Activated T-helper 1 cell treated with anti-CD3 and anti-CD28 coated beads, Interleukin-12 subunit alpha, Interleukin-12 subunit beta, Interleukin-2, Interleukin-4 antibody, amounts not matched to agents 30 ng/mL and 10 ng/mL and 1 ng/mL, durations not matched to agents 14 hours and 24 hours and 36 hours (primary cell): ENCODE measurements at places on chromosomes 13 and 19.

DNA sequence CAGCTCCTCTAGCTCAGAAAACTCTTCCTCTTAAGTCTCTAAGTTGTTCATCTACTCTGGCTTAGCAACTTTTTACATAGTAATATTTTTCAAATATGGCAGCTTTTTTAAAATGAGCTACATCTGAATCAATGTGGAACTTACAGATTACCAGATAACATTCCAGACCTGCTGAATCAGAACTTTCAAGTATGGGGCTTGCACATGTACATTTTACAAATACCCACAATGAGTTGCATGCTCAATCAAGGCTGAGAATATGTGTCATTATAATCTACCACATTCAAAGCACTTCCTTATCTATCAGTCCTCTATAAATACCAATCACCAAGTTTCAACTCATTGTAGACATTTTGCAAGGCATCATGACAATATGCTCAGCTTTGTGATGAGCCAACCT is 383.1 kb downstream of the FGF14 start:
- no peak for DNase-seq

- peak; percentile 75 for DNase-seq
Measured at GRCh38 chr19:19032420-19033175, 719 bp downstream of the SUGP2 start.

DNA sequence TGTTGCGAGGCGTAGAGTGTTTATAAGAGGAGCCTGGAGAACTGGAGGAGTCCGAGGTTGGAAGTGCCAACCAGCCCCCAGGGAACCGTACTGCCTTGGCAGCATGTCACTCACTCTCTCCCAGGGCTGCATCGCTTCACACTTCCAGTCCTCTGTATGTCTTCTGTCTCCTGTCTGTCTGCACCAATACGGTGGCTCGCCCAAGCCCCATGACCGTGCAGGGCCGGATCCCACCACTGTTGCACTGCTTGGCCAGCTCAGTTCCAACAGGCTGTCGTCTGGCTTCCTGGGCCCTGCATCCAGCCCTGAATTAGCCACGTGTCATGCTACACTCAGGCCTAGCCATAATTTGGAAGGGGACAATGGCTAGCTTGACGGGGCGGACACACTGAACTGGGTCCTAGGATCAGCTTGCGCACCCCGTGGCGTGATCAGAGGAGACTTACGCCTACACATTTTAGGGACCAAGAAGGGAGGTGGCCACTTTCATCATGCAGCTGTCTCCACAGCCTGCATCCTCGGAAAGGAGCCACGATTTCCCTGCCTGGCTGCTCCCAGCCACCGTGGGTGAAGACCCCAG is 147.1 kb downstream of the URI1 start:
- DNase-seq = no peak

- DNase-seq = no peak
Measured at GRCh38 chr13:113973218-113974164, at the start of gene C13orf46. Gene C13orf46, minus strand, starts transcription at chr13:113974076. Its CDS starts 79 bp downstream, at chr13:113973997.

GRCh38 chr13:26342898-26343297 is 89.0 kb downstream of the CDK8 start:
- DNase-seq = no peak

- DNase-seq = no peak
Measured at GRCh38 chr13:105273665-105274222, 1261.7 kb downstream of the EFNB2 start.

GRCh38 chr19:16463991-16464575 is 7.7 kb downstream of the EPS15L1 start:
- DNase-seq = no peak

GRCh38 chr19:42961119-42961518 is 24.1 kb upstream of the PSG7 start:
- no peak for DNase-seq

DNA sequence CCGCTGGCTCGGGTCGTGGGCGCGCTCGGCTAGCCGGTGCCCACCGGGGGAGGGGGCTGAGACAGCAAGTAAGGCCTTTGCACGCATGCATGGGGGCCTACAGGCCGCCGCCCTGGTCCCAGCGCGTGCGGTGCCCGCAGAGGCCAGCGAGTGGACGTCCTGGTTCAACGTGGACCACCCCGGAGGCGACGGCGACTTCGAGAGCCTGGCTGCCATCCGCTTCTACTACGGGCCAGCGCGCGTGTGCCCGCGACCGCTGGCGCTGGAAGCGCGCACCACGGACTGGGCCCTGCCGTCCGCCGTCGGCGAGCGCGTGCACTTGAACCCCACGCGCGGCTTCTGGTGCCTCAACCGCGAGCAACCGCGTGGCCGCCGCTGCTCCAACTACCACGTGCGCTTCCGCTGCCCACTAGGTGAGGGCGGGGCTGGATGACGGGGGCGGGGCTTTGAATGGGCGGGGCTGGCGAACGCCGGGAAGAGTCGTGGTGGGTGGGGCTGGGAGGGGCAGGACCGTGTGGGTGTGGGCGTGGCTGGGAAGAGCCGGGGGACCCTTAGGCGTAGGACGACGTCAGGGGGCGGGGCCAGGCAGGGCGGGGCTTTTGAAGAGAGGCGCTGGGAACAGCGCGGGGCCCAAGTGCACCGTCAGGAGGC is 2.1 kb downstream of the CILP2 start:
- peak; percentile 43 for DNase-seq

DNA sequence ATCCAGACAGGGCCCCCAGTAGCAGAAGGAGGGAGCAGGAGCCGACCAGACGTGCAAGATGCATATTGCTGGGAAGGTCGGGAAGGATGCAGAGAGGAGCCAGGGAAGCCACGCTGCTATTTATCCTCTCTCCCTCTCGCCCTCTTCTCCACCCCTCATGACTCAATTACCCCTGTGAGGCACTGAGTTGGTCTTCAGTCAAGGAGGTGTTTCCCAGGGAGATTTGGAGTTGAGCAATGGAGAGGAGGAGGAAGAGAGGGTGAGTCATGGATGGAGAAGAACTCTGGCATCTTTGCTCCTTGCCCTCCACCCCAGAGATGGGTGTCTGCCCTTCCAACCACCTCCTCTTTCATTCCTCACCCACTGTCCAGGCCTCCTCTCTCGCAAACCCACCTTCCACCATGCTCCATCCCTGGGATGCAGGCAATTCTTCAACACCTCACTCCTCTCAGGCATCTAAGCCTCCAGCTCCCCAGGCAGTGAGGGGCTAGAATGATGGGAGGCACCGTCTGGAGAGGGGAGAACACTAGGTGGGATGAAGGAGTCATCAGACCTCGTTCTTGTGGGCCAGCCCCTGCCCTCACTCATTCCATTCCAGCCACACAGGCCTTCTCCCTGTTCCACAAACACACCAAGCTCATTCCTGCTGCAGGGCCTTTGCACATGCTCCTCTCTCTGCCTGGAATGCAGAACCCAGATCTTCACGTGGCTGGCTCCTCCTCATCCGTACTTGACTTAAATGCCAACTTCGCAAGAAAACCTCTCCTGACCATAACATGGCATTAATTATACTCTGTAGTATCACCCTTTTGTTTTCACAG is at the start of gene SBSN:
TSS of gene SBSN (minus strand) at position 94 of the 821 bp plus-strand sequence. CDS start at position 64, 30 bp downstream.
- no peak for DNase-seq

DNA sequence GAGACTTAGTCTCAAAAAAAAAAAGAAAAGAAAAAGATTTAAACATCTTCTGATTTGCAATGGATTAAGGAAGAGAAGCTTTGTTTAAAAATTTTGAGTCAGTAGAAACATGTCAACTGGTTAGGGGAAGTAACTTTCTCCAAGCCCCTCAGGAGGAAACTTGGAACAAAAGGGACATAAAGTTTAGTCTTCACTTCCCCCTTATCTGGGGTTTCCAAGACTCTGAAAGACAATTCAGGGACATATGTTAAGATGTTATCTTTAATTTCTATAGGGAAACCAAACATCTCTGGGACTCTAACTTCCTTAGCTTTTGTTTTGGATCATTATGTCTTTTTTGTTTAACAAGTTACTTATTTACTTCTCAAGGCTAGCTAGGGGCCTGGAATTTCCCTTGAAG is 20.1 kb upstream of the MRI1 start:
- DNase-seq = no peak

DNA sequence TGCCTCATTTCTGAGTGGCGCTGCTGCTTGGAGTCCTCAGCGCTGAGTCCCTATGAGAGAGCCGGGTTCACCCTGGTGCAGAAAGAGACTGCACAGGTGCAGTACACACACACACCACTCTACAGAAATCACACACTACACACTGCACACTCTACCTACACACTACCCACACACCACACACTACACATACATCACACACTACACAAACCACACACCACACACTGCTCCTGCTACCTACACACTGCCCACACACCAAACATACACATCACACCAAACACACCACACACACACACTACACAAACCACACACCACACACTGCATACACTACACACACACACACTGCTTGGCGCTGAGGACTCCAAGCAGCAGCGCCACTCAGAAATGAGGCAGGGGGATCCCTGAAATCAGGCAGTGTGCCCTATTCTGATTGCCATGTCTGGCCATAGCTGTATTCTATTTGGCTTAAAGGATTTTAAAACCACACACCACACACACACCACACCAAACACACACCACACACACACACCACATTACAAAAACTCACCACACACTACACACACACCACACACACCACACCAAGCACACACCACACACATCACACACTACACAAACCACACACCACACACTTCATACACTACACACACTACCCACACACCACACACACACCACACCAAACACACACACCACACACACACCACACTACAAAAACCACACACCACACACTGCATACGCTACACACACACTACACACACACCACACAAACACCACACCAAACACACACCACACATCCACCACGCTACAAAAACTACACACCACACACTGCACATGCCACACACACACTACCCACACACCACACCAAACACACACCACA is 4.9 kb downstream of the MAG start:
- no peak for DNase-seq

DNA sequence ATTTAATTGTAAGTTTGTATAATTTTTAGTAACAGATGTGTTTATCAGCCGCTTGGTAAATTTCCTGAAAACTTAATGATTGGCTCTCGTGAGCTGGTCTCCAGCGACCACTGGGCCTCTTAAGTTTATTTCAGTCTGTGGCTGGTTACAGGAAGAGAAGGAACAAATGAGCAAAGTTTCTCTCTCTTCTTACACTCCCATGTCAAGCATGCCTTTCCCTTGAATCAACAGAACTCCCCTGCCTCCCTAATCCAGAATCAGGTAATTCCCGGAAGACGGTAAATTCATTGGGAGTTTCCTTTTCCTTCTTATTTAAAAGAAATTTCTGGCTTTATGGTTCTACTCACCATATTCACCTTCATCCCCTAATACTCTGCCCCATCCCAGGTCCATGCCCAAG is 52.5 kb upstream of the POMP start:
- no peak for DNase-seq

- no peak for DNase-seq
Measured at GRCh38 chr19:18274219-18274780, at the start of gene IQCN. Gene IQCN, minus strand, starts transcription at chr19:18274452. Its CDS starts 4,974 bp downstream, at chr19:18269478.

DNA sequence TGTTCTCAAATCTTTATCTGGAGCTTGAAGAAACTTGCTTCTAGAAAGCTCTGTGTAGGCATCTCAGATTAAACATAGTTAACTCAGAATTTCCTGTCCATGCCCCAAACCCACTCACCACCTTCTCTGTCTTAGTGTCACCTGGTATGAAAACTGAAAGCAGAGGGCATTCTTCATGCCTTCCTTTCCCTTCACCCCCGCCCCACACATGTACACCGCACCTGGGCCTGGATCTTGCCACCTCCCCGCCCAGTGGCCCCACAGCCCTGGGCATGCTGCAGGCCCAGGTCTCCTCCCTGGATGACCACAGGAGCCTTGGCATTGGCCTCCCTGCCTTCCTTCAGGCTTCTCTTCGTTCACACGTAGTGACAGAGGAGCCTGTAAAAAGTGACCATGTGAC is 15.8 kb downstream of the CFAP97D2 start:
- no peak for DNase-seq

DNA sequence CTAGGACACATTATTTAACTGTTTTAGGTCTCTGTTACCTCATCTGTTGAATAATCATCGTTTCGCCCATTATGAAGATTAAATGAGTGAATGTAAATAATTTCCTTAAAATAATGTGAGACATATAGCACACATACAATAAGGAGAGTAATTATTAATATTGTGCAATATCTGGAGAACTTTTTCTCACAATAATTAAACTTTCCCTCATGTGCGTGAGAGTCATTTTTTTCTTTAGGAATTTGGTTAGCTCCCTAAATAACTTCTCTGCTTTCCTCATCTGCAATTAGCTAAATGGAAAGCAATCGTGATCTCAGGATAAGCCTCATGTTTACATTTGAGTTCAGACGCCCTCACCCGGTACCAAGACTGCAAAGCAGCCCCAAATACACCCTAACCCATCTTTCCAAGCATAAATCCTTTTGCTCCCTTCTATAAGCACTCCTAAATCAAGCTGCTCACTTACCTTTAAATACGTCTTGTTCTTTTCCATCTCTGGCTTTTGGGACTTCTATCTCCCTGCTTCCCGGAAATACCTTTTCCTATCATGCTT is 78.8 kb downstream of the MZT1 start:
- DNase-seq = no peak

GRCh38 chr19:2308114-2308556 is at the start of gene LINGO3:
Gene LINGO3, minus strand, starts transcription at chr19:2308154. Its CDS starts 16,378 bp downstream, at chr19:2291776.
- no peak for DNase-seq

- DNase-seq = peak; percentile 75
Measured at GRCh38 chr19:543910-544608, at the start of gene GZMM. Gene GZMM, plus strand, starts transcription at chr19:544053. Its CDS starts 19 bp downstream, at chr19:544072.

GRCh38 chr13:20801707-20802106 is 27.9 kb upstream of the EEF1AKMT1 start:
- no peak for DNase-seq

DNA sequence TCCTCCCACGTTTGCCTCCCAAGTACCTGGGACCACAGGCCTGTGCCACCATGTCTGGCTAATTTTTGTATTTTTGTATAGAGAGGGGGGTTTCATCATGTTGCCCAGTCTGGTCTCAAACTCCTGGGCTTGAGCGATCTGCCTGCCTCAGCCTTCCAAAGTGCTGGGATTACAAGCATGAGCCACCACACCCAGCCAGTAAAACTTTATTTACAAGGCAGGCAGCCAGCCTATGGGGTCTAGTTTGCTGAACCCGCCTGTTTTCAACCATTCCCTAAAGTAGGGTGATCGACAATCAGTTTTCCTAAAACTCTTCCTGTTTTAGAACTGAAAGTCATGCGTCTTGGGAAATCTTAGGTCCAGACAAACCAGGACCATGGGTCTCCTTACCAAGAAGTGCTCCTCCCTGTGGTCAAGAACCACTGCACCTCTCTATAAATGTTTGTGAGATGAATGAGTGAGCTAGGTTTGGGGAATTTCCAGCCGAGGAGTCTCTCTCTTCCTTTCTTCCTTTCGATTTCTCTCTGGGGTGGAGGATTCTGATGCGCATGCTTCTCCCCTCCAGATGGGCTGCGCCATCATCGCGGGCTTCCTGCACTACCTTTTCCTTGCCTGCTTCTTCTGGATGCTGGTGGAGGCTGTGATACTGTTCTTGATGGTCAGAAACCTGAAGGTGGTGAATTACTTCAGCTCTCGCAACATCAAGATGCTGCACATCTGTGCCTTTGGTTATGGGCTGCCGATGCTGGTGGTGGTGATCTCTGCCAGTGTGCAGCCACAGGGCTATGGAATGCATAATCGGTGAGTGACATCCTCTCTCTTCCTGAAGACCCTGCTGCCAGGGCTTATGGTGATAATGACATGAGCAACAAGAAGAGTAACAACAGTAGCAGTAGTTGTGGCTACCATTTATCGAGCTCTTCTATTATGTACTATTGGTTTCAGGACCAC is 38.7 kb downstream of the ADGRE1 start:
- DNase-seq = peak; percentile 50

- DNase-seq = no peak
Measured at GRCh38 chr13:68940049-68940448, 1167.6 kb upstream of the ATXN8OS start.
